NCI-H187 treated with DMSO at 0.1 percent for 48 hours (cell line): ENCODE measurements at places on chromosomes 7 and 10.

DNA sequence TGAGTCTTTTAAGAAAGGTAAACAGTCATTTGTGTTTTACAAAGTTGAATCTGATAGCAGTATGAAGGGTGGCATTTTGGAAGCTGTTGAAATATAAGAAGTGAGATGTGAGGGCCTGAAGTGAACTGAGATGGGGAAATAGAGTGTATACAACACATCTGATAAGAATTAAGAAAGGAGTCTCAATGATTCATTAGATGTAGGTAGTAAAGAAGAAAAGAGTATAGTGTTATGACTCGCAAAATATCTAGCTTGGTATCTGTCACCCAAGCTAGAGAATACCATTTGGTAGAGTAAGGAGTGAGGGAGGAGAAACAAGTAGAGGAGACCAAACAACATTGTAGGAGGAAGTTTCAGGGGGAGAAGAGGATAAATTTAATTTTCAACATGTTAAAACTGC is 5.3 kb downstream of the PTPN12 start:
- DNase-seq: no peak

DNA sequence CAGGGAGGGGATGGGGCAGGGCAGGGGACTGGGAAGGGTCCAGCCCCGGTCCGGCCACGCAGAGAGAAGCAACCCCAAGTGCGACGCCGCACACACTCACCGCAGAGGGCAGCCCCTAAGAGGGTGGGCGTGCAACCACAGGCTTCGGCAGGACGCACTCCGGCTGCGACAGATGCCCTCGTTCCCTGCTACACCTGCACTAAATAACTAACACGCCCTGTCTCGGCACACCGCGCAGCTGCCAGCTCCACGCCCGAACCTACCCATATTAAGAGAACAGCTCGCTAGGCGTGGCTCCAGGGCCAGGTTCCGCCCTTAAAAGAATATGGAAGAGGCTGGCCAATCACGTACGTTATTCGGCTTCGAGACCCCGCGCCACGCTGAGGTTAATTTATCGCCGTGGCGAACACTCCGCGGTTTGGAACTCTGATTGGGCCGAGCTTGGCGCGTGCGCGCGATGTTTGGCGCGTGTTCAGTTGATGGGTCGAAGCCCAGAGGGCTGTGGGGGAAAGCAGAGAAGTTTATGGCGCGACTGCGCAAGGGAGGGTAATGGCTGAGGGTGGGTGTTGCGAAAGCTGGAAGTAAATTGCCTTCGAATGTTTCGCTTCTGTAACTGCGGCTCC is 91.1 kb downstream of the OR13A1 start:
- DNase-seq: no peak

DNA sequence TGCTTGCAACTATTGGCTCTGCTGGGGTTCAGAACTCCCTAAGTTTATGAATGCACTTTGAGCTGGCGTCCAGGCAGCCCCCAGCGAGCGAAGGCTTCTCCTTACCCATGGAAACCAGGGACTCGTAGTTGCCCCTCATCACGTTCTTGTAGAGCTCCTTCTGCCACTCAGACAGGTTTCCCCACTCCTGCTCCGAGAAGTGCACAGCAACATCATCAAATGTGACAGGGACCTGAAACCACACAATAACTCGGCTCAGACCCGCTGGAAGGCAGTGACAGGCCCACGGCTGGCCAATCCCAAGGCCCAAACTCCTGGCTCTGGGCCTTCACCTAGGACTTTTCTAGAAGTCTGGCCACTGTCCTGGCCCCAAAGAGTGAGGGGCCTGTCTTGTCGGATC is 6.9 kb downstream of the ZNF777 start:
- no peak for DNase-seq

DNA sequence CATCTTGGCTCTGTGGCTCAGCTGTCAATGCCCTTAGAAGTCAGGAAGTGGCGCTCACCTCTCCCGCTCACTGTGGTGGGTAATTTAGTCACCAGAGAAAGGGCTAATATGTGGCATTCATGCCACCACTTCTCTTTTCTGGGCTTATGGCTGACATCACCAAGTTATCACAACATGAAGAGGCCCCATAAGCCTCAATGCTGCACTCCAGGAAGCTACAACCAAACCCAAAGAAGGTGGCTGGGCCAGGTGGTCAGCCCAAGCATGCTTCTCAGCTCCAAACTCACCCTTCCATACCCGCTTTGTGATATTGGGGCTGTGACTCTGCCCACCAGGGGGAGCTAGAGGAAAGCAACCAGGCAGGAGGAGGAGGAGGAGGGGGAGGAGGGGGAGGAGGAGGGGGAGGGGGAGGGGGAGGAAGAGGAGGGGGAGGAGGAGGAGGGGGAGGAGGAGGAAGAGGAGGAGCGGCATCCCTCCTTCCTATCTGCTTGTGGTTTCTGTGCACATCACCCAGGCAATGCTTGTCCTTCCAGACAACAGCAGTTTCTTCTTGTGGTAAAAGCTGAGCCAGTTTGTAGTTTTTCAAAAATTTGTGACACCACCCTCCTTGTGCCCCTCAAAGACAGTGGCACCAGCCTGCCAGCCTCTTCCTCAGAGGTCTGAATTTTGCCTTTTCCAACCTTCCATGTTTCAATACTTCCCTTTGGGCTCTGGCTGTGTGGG is 42.1 kb downstream of the CYP26A1 start:
- DNase-seq: no peak

DNA sequence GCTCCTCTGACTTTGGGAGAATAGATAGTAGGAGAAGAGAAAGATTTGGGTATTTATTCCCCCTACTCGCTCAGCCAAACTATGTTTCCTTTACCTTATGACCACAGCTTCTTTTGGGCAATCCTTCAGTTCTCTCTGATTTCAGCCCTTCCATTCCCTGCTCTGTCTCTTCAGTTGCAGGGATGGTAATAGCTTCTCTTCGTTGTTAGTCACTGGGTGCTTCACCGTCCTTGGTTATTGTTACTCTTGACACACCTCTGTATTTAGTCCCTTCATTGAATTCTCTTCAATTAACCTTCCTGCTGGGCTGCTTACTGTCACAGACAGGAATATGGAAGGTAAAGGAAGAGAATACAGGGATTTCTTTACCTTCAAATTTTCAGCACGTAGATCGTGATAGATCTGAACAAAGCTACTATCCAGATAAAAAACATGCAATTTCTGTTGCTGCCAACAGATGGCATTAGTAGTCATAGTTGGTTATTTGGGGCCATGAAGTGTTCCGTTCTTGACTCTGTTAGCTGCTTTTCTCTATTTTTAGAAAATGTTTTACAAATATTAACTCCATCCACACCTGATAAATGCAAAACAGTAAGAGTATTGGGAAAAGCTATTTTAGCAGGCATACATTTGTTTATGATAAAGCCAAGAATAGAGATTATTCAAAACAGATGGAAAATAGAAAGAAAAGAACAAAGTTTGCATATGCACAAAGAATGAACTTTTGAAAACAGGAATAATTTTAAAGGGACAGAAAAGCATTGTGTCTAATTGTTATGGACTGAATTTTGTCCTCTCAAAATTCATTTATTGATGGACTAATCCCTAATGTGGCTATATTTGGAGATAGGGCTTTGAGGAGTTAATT is 14.0 kb upstream of the PTTG1IP2 start:
- DNase-seq: no peak

- DNase-seq: no peak
Observed at GRCh38 chr7:116988363-116988989, 35.2 kb downstream of the ST7 start.

DNA sequence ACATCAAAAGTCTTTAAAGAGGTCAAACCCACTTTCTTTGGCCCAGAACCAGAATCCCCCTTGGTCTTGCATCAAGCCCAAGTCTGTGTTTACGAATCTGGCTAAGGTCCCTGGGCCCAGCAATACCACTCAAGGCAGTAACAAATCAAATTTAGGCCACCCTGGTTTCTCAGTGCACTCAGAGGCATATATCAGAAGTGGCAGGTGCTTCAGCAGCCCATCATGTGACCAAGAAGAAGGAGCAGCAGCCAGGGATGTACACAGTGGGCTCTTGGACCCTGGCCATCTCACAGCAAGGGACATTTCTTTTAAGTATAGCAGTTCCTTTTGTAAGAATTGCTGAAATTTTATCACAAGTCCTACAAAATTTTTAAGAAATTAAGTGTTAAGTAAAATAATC is 7.3 kb upstream of the SLC25A13 start:
- DNase-seq: no peak

DNA sequence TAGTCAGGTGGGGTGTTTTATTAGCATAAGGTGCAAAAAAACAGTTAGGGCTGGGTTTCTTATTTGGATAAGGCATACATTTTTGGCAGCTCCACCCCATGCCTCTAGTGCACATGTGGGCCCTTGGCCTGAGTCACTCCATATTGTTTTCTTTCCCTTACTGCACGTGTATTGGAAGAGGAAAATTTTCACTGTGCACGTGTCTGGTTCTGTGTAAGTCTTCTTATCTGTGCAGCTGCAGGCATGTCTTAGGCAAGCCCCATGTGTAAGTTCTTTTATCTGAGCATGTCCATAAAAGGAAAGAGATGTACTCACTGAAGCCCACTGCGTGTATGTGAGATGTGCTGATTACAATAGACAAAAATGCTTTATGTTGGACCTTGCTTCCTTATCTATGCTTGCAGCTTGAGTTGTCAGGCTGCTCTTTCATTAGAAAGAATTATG is 540.3 kb upstream of the IGFBP3 start:
- DNase-seq: no peak

- DNase-seq: no peak
Observed at GRCh38 chr7:53609185-53609584, 573.8 kb downstream of the POM121L12 start.

GRCh38 chr7:20591058-20591457 is 24.4 kb upstream of the ABCB5 start:
- DNase-seq: no peak

DNA sequence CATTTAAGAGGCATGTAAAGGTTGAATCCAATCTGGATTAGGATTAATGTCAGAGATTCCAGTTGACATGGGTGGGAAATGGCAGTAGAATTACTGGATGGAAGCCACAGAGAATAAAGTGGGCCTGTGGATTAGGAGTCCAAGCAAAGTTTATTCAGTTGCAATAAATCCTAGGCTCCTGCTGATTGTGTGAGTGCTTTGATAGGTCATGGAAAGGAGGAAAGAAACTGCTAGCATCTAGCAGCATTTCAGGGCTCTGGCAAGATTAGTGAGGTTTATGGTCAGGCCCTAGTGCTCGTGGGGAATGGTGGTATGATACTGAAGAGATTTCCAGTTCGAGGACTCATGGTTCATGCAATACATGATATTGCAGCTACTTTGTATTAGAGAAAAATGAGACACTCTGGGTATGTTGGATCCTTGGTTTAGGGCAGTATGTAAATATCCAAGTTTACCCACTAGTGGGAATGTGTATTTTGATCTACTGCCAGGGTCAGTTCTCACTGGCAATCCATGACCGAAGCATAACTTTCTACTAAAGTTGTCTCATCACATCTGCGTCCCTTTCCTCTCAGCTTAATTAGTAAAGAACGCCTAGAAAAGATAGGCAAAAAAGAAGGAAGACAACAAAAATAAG is 235.0 kb downstream of the SUGCT start:
- no peak for DNase-seq

GRCh38 chr7:50610521-50611277 is 45.5 kb upstream of the DDC start:
- no peak for DNase-seq
